NCI-H1930 (cell line): ENCODE measurements at places on chromosomes 7 and 10.

DNA sequence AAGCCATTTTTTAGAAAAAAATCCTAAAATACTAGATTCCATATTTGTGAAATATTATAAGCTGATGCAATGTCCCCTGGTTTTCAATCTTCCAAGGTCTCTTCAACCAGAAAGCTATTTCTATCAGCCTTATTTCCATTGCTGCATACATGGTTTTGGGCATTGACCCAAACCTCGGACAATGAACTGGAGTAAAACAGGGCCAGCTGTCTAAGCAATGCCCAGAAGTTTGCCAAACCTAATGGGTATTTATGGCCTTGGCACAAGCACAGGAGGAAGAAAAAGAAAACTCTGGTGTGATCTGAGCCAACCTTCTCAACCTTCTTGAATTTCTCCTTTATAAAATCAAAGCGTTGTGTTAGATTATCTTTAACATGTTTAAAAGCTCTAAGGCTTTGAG, 402.3 kb downstream of the DNAJB9 start:
- DNase-seq, result no peak

DNA sequence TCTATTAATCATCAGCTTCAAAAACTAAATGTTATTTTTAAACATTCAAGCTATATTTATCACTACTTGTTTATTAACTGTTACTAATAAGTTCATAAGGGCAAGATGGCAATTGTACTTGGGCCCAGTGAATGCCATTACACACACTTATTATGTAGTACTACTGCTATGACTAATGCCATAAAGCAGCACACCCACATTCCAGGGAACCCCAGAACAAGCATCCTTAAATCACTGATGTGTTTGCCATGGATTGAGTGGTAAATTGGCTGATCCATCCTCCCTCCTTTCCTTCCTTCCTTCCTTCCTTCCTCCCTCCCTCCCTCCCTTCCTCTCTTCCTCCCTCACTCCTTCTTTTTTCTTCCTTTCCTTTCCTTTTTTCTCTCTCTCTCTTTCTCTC, 37.4 kb upstream of the RSU1 start:
- no peak for DNase-seq

DNA sequence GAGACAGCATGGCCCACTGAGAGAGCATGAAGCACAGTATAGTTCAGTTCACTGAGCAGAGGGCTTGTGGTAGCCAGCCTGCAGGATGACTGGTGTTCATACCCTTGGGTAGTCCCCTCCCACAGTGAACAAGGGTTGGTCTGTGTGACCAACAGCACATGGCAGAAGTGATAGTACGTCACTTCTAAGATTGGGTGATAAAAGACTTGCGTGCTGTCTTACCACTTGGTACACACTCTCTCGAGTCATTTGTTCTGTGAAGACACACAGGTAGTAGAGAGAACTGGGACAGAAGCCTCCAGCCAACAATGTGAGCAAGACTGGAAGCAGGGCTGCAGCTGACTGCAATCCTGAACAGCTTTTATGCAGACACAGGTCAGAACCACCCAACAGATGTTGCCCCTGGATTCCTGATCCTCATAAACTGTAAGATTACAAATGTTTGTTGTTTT, 14.6 kb downstream of the EPC1 start:
- no peak for DNase-seq

GRCh38 chr7:117610396-117610795, 130.6 kb downstream of the CFTR start:
- DNase-seq, result no peak

GRCh38 chr7:154953006-154953684, 49.8 kb downstream of the PAXIP1 start:
- DNase-seq, result peak; percentile 14

- no peak for DNase-seq
These were observed 68.8 kb downstream of the MALRD1 start for GRCh38 chr10:19117438-19117837.
